ENCODE measurements at places on chromosomes 13 and 19.

- no peak for DNase-seq
Measured at GRCh38 chr13:71605744-71606143, 261.3 kb downstream of the DACH1 start.

DNA sequence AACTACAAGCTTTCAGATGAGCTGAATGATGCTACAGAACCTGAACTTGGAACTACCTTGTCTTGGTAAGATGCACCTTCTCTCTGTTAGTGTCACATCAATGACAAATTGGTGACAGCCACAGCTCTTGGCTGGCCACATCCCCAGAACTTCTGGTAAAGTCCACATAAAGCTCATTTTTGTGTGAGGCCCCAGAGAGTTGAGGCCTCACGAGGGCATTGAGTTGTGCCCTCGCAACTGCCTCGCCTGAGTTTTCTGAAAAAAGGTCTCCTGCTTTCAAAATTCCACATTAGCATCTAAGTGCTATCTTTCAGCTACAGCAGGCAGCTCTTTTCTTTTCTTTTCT is 42.6 kb downstream of the MRPL57 start:
- no peak for DNase-seq

GRCh38 chr13:73715911-73716510 is 418.2 kb downstream of the KLF12 start:
- no peak for DNase-seq

GRCh38 chr19:9823816-9824215 is 3.9 kb upstream of the UBL5 start:
- no peak for DNase-seq

- DNase-seq: no peak
Measured at GRCh38 chr13:69641773-69642172, 465.9 kb upstream of the ATXN8OS start.
